ENCODE measurements at places on chromosomes 12 and 14. TPM values are rescaled to one million over a fixed set of nuclear protein-coding genes. Genes with fewer than 3 reads are reported as not detected.
A peak's percentile ranks its signal among the peaks of the same experiment; 100 is the strongest.

SLC8A3 gene
- total RNA-seq: 0.27 TPM

CINP gene
- total RNA-seq: 10.5 TPM

ACOT6 gene
- not detected for total RNA-seq

G2E3 gene
- 10.2 TPM for total RNA-seq

GSG1 gene
- not detected for total RNA-seq

SSTR1 gene
- 10.1 TPM for total RNA-seq

ERGIC2 gene
- total RNA-seq: 24.7 TPM

GDF3 gene
- not detected for total RNA-seq

AKAP5 gene
- 1.1 TPM for total RNA-seq

DNA sequence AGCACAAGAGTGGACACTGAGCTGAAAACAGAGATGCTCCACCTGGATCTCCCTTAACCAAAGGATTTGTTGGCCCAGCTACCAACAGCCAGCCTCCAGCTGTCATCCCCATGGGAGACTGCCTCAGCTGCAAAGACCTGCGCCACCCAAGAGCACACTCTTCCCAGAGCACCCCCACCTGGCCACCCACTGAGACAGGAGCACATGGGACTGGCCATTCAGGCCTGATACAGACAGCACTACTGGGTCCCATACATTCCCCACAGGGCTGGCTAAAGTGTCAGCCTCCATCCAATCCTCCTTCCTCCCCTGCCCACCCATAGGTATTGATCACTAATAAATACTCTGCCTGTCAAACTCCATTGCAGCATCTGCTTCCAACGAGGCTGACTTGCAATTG lies 241.5 kb downstream of the BCL11B start:
- DNase-seq: no peak

- DNase-seq: no peak
These were observed 905 bp upstream of the CIPC start for GRCh38 chr14:77097006-77097699.

DNA sequence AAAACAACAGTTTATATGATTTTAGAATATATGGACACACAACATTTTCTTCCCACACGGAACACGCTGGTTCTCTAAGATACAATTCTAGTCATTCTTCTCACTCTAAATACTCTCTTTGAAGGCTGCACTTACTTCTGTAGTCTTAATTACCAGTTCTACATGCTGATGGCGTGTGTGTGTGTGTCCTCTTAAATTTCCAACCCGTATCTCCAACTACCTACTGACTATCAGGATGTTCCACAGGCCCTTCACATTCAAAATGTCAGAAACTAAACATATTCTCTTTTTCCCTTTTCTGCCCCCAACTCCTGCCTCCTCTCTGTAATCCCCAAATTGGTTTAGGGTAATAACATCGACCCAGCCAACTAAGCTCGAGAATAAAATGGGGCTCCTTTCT lies 75.2 kb downstream of the DUSP16 start:
- no peak for DNase-seq

DNA sequence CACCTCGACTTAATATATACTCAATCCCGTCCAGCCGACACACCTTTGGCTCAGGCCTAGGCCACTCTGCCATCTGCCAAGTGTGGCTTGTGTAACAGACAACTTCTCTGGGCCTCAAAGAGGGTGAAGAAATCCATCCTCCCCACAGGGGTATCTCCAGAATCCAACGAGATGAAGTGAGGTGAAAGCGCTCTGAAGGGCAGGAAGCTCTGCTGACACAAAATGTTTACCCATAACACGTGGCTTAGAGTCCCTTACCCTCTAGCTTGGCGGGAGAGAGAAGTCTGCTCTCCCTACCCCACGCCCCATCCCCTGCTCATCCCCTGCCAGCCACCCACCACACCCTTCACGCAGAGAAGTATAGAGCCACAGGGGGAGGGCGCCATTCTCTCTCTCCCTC lies 13.0 kb downstream of the ZBTB39 start:
- DNase-seq: no peak

- DNase-seq: no peak
These were observed 78.6 kb downstream of the NT5DC3 start for GRCh38 chr12:103762473-103762872.

DNA sequence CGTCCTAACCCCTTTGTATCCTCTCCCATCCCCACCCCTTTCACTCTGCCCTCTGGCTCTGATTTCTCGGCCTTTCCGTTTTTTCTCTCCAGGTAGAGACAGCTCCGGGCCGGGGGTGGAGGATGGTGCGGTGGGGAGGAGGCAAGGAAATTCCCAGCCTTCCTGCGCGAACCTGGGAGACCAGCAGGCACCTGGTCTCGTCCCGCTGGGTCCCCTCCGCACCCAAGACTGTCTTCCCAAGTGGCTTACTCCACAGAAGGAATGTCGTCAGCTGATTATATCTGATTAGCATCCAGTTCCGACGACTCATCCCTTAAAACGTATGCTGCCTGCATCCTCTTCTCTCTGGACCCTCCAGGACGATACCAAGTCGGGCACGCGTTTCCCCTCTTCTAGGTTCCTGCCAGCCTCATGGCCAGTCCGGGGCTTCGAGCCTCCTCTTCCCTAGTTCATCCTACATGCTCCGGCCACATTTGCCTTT lies 42.2 kb upstream of the CAPRIN2 start:
- DNase-seq: no peak

- no peak for DNase-seq
These were observed 597.3 kb downstream of the NRXN3 start for GRCh38 chr14:78767436-78767835.

- DNase-seq: no peak
These were observed 23.5 kb downstream of the IFNG-AS1 start for GRCh38 chr12:68012712-68013111.

DNA sequence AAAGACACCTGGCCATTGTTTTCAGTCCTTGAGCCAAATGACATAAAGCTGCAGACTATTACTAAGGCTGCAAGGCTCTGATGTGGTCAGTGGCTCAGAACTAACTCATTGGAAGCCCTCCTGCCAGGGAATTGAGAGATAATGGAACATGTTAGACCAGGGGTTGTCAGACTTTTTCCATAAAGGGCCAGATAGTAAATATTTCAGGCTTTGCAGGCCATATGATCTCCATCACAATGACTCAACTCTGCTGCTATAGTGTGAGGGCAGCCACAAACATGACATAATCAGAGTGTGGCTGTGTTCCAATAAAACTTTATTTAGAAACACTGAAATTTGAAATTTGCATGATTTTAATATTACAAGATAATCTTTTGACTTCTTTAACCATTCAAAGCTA lies 140.3 kb downstream of the TMEM30B start:
- no peak for DNase-seq

GRCh38 chr12:61018571-61018970 lies 1241.6 kb upstream of the USP15 start:
- DNase-seq: no peak

- DNase-seq: no peak
These were observed 2.8 kb upstream of the PIWIL1 start for GRCh38 chr12:130334937-130335336.

DNA sequence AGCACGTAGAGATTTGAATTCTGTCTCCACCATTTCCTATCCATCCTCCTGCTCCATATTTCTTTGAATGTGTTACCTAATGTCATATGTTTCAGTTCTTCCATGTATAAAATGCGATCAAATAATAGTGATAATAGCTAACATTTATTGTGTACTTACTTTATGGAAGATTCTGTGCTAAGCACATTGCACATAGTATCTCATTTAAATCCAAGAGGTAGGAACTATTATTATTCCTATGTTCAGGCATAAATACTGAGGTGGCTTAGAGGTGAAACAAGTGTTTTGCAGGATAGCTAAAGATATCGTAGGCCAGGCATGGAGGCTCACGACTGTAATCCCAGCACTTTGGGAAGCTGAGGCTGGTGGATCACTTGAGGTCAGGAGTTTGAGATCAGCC lies 17.5 kb upstream of the AICDA start:
- DNase-seq: no peak

DNA sequence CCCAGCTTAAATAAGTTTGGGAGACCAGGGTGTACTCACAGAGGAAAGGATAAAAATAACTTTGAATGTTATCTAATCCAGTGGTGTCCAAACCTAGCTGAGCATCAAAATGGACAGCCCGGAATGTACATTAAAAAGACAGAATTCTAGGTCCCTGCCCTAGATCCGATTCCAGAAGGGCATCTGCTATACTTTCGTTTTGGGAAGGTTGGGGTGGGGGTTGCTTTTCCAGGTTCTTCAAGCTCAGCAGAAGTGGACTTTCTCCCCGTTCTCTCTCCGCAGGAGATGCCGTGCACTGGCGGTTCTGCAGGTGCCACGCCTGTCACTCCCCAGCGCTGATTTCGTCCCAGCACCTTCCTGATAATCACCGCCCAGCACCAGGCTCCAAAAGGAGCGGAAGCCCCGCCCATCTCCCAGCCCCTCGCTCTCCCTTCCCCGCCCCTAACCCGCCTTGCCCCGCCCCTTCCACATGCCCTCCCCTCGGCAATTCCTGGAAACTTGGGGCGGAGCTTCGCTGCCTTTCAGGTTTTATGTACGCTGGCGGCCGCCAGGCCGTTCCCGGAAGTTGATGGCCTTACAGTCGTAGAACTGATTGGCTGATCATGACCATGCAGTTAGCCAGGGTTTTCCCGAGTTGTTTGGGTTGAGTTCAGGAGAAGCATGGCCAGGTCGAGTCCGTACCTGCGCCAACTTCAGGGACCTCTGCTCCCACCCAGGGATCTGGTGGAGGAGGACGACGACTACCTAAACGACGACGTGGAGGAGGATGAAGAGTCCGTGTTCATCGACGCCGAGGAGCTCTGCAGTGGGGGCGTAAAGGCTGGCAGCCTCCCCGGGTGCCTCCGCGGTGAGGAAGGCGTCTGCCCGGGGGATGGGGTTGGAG lies at the start of gene HELB:
Gene HELB, plus strand, starts transcription at position 550 of the 883 bp plus-strand sequence. Its CDS starts 111 bp downstream, at position 661.
- DNase-seq: peak; percentile 100

- DNase-seq: no peak
These were observed 211.9 kb upstream of the TBX3 start for GRCh38 chr12:114895827-114896226.

Data from transverse colon (tissue), 4 donors.